ENCODE measurements at places on chromosomes 6 and 20.

DNA sequence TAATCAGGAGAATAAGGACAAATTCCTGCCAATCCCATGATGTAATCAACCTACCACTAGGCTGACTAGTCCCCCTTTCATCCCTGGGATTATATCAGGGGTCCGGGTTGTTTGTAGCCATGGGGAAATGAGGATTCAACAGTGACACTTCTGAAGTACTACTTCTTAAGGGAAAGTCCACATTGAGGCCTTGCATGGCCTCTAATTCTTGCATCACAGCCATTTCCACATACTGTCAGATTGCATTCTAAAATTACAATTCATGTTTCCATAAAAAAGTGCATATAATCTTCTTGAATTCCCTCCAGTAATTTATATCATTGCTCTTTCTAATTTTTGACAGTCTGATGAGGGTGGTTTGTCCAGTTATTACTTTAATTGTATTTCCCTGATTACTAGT, 184.2 kb downstream of the PHF3 start:
- no peak for DNase-seq

GRCh38 chr6:167706313-167707109, 120.2 kb upstream of the AFDN start:
- peak; percentile 71 for DNase-seq

GRCh38 chr6:82144852-82145340, 102.6 kb downstream of the IBTK start:
- no peak for DNase-seq

DNA sequence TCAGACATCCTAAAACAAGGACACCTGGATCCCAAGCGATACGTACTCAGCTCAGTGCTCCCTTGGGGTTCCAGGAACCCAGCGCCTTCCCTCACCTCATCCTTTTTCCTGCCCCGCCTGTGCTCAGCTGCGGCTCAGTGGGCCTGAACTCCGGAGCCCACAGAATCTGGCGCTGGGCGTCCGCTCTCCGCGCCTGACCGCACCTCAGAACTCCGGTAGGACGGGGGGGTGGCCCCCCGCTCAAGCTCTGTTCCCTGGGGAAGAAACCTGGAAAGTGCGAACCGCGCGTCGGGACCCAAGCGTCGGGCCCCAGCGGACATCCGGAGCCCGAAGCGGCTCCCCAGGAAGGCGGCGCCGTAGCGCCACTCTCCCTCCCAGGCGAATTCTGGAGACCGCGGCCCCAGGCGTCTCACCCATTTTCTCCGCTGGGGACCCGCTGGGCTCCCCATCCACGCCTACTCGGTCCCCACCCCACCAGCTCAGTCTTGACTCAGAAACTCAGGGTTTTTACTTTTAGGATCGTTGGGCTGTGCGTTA, 336 bp upstream of the LY6G5C start:
- DNase-seq: peak; percentile 66

DNA sequence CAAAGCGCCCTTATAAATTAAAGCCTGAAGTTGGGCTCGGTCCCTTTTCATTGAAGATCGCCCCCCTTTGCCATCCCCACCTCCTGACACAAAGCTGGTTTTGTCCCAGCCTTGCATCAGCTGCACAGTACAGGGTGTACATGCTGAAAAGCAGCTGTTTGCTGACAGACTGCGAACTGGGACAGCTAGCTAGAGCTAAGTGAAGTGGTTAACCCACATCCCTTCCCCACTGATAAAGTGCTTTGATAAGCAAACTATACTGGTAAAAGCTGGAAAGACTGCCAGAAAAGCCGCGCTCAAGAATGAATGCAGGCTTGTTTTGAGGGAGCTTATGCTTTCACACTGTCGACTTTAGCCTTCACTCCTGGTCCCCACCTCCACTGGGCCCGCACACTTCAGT, 207.3 kb downstream of the GMDS start:
- peak; percentile 5 for DNase-seq

DNA sequence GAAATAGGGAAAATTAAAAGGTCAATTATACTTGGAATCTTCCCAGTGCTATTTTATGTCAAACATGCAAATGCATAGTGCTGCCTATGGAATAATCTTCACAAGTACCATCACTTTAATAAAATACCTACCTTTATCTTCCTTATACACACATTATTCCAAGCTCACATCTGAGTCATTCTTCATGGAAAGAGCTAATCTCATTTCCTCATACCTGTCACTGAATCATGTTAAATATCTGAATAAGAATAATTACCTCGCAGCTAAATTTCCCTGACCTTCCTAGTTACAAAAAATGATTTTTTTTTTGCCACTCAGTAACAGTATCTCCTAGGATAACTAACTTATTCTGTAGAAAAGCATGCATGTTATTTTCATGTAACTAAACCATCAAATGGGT, 661.4 kb upstream of the HS3ST5 start:
- no peak for DNase-seq

GRCh38 chr6:28488916-28489365, 26.7 kb downstream of the GPX6 start:
- peak; percentile 68 for DNase-seq
